ENCODE measurements at places on chromosomes 5 and 9.

DNA sequence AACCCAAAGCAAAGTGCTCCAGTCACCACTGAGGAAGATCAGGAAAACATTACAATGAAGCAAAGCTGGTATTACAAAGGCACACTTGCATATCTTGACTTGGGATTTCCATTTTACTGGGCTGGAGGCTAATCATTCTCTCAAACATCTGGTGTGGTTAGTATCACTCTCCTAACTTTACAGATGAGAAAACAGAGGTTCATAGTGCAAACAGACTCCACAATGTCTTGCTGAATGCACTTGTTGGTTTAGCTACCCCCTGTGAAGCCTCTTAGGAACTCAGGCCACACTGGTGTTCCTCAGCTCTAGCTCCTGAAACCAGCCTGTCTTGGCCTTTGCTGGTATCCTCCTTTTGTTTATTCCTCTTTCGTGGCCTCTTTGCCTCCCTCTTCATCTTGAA, 29.5 kb upstream of the SMAD5 start:
- DNase-seq = no peak

- no peak for DNase-seq
Measured at GRCh38 chr9:90303655-90304054, 339.0 kb downstream of the DIRAS2 start.

GRCh38 chr5:107365320-107366109, 305.2 kb downstream of the EFNA5 start:
- peak; percentile 80 for DNase-seq

GRCh38 chr9:126684345-126684744, 70.6 kb downstream of the LMX1B start:
- DNase-seq = no peak

All from Kasumi-1 (cell line).